ENCODE measurements at places on chromosomes 2 and 18. TPM values are rescaled to one million over a fixed set of nuclear protein-coding genes. Genes with fewer than 3 reads are reported as not detected.

DNA sequence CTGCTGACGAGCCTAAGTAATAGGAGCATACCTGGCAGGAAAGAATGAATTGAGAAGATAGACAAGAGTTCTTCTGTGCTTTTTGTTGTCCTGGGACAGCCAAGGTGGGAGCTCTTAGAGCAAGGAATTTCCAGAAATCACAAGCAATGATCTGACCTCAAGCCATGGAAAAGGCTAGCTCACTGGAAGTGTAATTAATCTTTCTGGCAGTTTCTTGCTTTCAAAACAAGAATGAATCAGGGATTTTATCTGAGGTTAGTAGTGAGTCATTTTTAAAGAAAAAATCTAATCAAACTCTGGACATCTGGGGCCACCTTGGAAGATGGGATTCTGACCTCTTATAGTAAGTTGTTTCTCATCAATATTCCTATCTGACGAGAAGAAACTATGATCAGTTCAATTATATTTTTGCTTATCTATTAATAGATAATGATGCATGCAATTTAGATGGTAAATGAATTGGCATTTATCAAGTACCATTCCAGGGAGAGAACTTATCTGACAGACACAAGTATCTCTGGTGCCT lies 98.0 kb downstream of the ADCYAP1 start:
- DNase-seq: no peak

GRCh38 chr2:127219171-127220070 lies 678 bp downstream of the CYP27C1 start:
- peak; percentile 39 for DNase-seq

The TMEM37 gene
- 3.3 TPM for polyA plus RNA-seq

GRCh38 chr18:13035249-13035914 lies 44.2 kb downstream of the CEP192 start:
- DNase-seq: no peak

The OSR1 gene
- 4.5 TPM for polyA plus RNA-seq

The ATAD2B gene
- polyA plus RNA-seq: 5.4 TPM

GRCh38 chr2:236887953-236888793 lies 197.5 kb upstream of the COPS8 start:
- DNase-seq: no peak

- peak; percentile 25 for DNase-seq
Observed at GRCh38 chr18:58051765-58052460, 7.9 kb downstream of the NEDD4L start.

GRCh38 chr18:77250501-77250925 lies 865 bp downstream of the GALR1 start:
- DNase-seq: no peak

GRCh38 chr2:38875227-38875575 lies 533 bp downstream of the DHX57 start:
- DNase-seq: no peak

The STARD6 gene
- polyA plus RNA-seq: not detected

The ALKAL2 gene
- polyA plus RNA-seq: not detected

DNA sequence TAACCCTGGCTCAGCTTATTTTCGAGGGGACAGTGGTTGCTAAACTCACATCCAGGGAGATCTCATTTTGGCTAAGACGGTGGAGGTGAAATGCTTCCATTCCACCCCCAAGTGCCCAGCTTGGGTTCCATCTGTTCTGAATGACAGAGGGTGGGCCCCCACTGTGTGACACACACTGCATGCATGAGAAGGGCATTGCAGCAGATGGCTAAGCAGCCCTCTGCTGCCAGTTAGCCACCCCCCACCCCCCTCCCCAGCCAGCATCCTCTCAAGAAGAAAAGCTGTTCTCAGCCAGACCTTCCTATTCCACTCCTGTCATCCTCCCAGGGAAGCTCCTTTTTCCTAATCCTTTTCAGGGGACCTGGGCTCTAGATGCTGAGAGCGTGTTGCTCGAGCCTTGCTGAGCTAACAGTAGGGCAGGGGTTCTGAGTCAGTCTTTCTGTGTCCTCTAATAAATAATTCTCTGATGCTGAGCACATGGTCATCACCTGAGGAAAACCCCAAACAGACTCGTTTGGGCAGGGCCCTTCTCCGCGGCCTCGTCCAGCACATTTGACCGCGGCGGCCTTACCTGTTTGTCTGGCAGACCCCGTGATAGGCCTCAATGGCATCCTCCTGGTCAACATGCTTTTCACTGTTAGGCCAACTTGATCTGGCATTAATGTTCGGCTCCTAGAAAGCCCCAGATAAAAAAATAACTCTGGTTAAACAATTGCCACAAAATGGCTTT lies 49.5 kb upstream of the ACAA2 start:
- DNase-seq: no peak

DNA sequence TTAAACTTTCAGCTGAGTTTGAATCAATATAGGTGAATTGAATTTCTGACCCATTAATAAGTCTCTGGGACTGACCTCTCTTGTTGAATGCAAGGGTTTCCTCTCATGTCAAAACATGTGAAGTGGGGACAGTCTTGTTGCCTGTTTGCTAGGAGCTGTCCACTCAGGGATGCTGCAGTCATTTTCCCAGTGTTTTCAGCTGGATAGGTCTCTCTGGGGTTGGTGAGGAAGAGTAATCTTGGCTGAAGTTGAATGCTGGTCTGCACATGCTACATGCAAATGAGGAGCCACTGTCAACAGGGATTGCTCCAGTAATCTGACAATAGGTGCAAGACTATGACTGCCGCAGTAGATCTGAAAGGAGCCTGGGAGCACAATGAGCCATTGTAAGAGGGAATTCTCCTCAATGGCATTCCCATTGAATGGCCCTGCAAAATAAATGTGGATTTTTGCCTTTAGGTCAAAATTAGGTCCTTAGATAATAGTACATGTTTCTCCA lies 34.1 kb upstream of the IL1RL1 start:
- no peak for DNase-seq

The LIPG gene
- polyA plus RNA-seq: 0.33 TPM

- no peak for DNase-seq
Observed at GRCh38 chr2:229296016-229296415, 24.9 kb upstream of the PID1 start.

The FLACC1 gene
- 0.07 TPM for polyA plus RNA-seq

DNA sequence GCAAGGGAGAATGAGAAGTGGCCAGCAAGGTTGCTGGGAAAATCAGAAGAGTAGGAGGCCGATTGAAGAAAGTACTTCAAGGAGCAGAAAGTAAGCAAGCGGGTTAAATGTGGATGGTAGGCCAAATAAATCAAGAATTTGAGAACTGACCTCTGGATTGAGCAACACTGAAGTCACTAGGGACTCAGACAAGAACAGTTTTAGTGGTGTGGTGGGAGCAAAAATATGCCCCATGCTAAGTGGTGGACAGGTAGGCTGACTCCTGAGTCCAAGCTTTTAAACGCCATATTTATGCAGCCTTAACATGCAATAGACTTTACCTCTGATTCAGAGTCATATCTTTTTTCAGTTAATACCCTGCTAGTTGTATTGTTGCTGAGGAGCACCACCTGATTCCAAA lies 4.5 kb downstream of the TRABD2A start:
- no peak for DNase-seq

The CBLN2 gene
- polyA plus RNA-seq: 0.32 TPM

DNA sequence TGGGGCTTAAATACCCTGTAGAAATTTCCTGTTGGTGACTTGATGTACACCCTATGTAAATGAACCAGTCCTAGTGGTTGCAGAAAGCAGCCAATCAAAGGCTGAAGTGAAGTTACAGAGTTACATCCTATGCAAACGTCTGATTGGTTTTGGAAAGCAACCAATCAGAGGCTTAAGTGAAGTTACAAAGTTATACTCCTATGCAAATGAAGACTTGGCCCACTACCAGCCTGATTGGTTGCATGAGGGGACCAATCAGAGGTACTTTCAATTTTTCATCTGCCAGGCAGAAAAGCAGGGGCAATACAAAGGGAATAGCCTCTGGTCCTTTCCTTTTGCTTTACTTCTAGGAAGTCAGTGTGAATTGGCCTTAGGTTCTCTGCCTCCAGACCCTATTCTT lies 13.6 kb upstream of the ZNF397 start:
- no peak for DNase-seq

DNA sequence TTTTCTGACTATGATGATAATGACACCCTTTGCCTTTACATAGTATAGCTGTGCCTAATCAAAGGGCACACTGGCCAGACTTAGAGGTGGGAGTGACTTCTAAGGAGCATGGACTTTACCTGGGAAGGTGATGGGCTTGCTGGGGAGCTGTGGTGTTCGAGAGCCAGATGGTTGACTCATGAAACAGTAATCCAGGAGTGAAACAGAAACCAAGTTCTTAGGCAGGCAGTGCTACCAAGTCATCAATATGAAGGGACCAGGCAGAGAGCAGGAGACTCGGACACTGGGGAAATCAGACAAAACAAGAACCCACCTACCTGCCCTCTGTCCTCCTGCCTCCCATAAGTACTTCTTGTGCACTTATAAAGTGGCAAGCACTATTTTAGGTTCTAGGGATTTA lies 430.4 kb downstream of the DLGAP1 start:
- no peak for DNase-seq

DNA sequence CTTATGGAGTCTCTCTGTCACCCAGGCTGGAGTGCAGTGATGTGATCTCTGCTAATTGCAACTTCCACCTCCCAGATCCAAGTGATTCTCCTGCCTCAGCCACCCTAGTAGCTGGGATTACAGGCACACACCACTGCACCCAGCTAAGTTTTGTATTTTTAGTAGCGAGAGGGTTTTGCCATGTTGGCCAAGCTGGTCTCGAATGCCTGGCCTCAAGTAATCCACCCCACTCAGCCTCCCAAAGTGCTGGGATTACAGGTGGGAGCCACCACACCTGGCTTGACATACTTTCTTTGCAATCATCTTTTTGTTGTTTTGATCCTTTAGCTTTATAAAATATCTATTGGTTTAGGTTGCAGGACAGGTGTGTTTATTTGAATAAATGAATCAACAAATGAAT lies 9.7 kb upstream of the KCNE4 start:
- no peak for DNase-seq

The CIAO1 gene
- polyA plus RNA-seq: 87.6 TPM
